GM06990 (cell line): ENCODE measurements at places on chromosomes 3 and 15.
A peak's percentile ranks its signal among the peaks of the same experiment; 100 is the strongest.

- DNase-seq = no peak
These were observed 832.9 kb upstream of the NR2F2 start for GRCh38 chr15:95497634-95498033.

DNA sequence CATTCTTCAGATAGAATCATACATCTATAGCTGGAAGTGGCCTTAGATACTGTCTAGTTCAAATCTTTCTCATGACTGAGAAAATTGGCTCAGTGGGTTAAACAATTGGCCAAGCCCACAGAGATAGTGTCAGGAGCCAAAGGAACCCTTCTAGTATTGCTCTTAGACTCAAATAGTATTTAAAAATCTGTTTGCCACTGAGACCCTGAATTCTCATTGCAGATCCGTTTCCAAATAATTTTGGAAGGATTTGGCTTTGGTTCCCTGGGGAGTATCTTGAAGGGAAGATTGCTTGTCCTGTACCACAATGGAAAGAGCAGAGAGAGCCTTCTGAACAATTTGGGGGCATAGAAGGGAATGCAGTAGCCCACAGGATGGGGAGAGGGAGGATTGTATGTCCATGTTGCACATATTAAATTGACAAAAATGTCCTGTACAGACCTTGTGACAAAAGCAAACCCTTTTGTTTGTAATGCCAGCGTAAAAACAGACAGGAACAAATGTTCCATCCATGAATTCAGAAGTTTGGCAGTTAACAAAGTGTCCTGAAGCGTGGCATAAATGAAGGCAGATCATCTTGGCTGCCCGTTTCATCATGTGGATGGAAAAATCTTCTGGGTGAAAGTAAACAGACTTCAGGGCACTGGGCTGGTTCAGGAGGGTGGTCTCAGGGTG lies 156.4 kb upstream of the RASGRP1 start:
- no peak for DNase-seq

- no peak for DNase-seq
These were observed 42.0 kb upstream of the IMPG2 start for GRCh38 chr3:101362406-101362805.

DNA sequence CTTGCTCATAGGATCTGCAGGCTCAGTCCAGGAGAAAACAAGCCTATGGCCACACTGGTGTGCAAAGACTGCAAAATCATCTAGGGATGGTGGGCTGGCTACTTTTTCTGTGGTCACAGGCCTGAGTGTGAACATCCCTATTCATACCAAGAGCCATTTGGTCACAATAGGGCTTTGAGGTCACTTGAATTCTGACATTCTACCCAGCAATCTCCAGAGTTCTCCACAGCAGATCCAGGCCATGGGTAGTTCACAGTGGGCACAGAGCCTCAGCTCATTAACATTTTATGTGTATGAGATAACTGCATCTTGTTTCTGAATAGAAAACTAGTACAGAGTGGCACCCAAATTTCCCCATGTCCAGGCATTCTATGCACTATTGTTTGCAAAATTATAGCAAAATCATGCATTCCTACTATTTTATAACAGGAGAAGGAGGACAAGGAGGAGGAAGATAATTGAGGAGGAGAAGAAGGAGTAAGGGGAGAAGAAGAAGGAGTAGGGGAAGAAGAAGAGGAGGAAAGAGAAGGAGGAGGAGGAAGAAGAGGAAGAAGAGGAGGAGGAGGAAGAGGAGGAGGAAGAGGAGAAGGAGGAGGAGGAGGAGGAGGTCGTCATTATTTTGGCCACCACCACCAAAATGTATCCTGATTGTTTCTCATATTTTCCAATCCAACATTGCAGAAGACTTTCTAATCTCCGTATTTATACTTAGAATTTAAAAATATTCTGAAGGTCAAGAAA lies 129.0 kb downstream of the SEMA6D start:
- no peak for DNase-seq

DNA sequence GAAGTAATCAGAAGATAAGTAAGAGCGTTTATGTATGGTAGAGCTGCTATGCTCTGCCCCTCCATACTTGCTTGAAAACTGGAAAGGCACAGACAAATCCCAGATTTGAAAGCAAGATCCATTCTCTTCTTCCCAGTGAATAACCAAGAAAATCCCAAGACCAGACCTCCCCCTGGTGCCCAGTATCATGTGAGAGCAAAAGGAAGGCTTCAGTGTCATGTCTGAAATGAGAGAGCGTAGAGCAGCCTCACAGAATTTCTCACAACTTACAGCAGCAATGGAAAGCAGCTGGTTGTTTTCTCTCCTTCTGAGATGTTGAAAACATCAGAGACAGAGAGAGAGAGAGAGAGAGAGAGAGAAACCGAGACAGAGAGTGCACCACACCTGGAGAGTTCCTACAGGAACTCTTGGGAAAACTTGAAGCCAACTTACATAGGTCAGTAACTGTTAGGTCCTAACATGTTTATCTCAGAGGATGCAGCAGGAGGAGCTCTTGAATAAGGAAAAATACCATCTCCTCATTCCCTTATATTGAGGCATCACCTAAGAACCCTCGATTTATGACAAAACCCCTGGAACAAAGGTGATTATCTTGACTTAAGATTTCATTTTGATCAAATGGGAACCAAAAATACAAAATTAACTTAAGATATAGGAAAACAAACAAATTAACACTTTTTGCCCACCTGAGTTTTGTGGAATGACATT lies 273.3 kb downstream of the NSUN3 start:
- DNase-seq = no peak

GRCh38 chr15:58147171-58147611 lies 9.0 kb downstream of the AQP9 start:
- peak; percentile 1 for DNase-seq

DNA sequence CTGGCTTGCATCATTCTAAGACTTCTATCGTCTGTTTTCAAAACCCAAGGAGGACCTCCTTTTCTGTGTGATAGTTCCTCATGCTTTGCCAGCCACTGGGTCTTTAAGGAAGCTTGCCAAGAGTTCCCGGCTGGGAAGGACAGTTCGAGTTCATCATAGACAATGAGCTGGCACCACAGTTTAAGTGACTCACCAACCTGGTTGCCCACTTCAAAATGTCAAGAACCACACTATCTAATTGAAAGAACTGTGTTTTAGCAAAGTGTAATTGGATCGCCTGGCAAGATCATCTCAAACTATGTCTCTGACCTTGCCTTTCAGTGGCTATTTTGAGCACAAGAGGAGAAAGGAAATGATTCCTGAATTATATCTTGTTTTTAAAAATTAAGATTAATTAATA lies 27.9 kb downstream of the SOX2 start:
- DNase-seq = no peak

DNA sequence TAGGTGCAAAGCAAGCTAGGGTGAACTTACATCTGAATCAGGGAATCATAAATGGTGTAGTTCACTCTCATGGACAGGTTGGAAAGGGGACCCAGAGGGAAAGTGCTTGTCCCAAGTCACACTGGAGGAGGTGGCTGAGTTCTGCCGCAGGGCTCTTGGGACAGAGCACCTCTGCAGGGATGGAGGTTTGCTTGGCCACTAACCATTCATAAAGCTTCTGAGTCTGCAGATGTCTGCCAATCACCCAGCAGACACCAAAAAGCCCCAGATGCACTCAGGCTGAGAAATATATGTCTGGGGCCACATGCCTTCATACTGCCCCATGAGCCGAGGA lies 17.9 kb upstream of the RTP2 start:
- no peak for DNase-seq
